NCI-H510A treated with DMSO at 0.1 percent for 48 hours (cell line): ENCODE measurements at places on chromosomes 2 and 18.

GRCh38 chr2:238236571-238236970 lies 3.3 kb downstream of the HES6 start:
- no peak for DNase-seq

DNA sequence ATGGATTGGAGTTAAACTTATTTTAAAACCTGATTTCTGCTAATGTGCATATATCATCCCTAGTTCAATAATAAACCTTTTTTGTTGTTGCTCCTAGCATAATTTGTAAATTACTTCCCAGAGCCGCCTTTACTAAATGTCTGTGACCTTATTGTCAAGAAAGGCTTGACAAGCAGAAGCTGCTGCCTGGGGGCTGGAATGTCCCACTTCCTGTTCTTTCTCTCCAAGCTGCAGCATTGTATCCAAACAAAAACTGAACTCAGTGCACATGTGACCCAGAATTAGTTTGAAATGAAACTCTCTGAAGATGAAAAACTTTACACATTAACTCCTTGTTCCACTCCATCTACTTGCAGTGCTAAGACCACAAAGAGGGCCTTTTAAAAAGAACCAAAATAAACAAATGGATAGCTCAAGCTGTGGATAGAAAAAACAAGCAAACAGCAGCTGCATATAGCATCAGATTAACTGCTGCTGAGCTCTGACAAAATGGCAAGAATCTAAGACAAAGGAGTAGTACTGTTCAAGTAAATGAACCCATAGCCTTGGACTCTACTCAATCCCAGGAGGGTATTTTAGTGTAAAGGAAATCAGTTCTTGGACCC lies 99.8 kb upstream of the NEUROD1 start:
- peak; percentile 79 for DNase-seq

- DNase-seq: no peak
Measured at GRCh38 chr18:39835303-39836030, 2119.6 kb upstream of the PIK3C3 start.

GRCh38 chr2:98087447-98088020 lies 567 bp downstream of the VWA3B start:
- no peak for DNase-seq

DNA sequence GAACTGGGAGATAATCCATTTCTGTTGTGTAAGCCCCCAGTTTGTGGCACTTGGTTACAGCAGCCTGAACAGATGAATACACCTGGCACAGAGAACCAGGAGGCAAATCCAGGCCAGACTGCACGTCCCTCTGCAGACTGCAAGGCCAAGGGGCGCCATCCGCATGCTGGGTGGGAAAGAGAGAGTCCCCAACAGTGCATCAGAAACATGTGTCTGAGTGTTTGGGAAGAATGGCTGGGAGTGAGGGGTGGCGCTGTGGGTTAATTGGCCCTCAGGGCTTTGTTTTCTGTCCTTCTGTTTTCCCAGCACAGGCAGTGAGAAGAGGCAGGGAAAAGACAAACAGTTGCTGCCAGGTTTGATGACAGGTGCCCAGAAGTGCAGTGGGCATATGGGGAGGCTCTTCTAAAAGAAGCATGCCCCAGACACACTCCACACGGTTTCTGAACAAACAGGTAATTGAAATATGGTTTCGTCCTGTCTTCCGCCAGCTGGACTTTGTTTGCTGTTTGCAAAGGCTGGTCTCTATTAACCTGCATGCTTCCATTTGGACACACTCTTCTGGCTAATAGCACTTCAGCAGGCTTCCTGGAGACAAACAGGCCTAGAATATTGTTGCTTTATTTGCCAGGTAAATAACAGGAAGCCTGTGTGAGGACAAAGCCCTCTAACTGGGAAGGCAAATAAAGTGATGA lies 43.4 kb upstream of the SEC11C start:
- peak; percentile 100 for DNase-seq
